ENCODE measurements at places on chromosomes 4 and X. TPM values are rescaled to one million over a fixed set of nuclear protein-coding genes. Genes with fewer than 3 reads are reported as not detected.

DNA sequence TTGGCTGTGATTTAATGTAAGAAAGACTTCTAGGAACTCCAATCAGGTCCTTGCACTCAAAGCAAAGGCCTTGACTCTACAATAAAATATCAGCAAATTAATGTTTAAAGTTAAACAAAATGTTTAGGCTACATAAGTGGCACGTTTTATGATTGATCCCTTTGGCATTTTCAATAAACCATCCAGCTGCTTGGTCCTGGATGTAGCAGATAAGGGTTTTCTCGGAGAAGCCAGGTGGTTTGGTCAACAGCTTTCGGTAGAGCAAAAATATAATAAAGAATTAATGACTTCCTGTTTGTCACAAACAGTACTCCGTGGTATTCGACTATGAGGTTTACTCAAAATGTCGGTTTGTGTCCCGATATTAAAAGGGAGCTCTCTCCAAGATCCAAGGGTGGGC, 95.8 kb downstream of the GEMIN8 start:
- DNase-seq = no peak

- no peak for DNase-seq
Observed at GRCh38 chr4:2085496-2085901, 26.4 kb downstream of the NAT8L start.

- peak; percentile 11 for DNase-seq
Observed at GRCh38 chrX:151004085-151004484, 20.9 kb downstream of the HMGB3 start.

The RS1 gene
- total RNA-seq = not detected

DNA sequence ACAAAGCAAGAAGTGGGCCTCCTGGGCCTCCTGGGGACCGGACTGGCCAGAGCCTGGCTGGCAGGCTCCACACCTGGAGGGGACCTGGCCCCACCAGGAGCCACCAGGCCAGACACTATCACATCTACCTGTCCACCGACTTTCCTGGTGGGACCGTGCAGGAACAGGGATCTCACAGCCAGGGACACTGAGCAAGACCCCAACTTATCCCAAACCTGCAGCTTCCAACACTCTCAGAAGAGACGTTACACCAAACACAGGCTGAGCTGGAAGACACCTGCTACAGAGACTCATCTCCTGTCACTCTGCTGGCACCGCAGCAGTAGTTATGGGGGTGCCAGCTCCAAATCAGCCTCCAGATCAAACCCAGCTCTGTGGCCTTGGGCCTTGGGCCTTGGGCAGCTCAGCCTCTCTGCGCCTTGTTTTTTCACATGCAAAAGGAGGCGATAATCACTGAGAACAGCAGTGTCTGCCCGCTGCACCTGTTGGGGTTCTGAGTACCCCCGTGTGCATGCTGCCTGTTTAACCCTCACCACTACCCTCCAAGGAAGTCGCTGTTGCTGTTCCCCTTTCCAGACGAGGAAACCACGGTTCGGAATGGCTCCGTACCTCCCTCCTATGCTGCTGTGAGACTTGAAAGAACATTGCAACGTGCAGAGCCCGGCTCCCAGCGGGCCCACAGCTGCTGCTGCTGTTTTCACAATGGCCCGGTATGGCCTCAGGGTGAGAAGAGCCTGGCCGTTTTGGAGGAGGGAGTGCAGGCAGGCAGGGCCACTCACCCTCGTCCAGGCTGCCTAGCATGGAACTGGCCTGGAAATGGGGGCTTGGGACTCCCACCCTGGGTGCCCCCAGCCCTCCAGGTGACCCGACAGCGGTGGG, 69.6 kb downstream of the ADRA2C start:
- no peak for DNase-seq

The CTAG1A gene
- not detected for total RNA-seq

GRCh38 chr4:16237715-16238114, 11.4 kb upstream of the TAPT1 start:
- no peak for DNase-seq

GRCh38 chr4:105350859-105351490, 122.9 kb downstream of the PPA2 start:
- DNase-seq = peak; percentile 21

DNA sequence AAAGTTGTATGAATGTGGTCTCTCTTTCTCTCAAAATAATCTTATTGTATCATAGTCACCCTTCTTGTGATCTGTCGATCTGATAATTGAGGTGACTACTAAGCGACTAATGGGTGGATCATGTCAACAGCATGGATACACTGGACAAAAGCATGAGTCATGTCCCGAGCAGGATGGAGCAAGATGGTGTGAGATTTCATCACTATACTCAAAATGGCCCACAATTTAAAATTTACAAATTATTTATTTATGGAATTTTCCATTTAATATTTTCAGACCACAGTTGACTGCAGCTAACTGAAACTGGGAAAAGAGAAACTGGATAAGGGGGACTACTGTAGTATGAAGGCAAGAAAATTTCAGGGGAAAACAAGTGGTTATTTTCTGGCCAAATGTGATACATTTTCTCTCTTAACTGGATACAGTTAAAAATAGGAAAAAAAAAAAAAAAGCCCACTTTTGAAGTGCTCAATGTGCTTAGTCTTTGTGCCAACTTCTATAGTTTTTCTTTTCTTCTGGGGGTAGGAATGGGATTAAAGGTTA, 25.3 kb downstream of the FAM241A start:
- DNase-seq = peak; percentile 87

GRCh38 chr4:147596981-147597380, 20.2 kb upstream of the TMEM184C start:
- DNase-seq = peak; percentile 59

- DNase-seq = no peak
Observed at GRCh38 chr4:143345356-143345755, 8.7 kb downstream of the GAB1 start.

The CYLC1 gene
- total RNA-seq = not detected

The PPP1R2C gene
- not detected for total RNA-seq

DNA sequence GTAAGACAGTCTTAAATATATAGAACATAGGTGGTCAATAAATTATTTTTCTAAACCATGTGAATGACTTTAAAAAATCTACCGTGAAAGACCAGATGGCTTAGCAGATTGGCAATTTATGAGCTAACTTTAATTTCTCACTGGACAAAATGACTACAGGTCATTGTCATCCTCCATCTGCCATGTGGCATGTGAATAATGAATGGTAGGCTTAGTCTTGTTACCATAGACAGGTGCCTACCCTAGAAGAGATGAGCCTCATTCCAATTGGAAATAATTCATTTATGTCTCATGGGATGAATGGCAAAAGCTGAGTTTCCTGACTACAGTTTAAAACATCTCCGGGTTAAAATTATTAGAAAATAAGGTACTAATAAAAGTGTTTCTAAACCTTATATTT, 1043.3 kb downstream of the FAT4 start:
- DNase-seq = no peak

The PLP1 gene
- 1.0 TPM for total RNA-seq

GRCh38 chrX:53324803-53325202, 43.4 kb upstream of the IQSEC2 start:
- DNase-seq = no peak

All from dermis microvascular lymphatic vessel endothelial cell (primary cell).